ENCODE measurements at places on chromosomes 1 and 21.

DNA sequence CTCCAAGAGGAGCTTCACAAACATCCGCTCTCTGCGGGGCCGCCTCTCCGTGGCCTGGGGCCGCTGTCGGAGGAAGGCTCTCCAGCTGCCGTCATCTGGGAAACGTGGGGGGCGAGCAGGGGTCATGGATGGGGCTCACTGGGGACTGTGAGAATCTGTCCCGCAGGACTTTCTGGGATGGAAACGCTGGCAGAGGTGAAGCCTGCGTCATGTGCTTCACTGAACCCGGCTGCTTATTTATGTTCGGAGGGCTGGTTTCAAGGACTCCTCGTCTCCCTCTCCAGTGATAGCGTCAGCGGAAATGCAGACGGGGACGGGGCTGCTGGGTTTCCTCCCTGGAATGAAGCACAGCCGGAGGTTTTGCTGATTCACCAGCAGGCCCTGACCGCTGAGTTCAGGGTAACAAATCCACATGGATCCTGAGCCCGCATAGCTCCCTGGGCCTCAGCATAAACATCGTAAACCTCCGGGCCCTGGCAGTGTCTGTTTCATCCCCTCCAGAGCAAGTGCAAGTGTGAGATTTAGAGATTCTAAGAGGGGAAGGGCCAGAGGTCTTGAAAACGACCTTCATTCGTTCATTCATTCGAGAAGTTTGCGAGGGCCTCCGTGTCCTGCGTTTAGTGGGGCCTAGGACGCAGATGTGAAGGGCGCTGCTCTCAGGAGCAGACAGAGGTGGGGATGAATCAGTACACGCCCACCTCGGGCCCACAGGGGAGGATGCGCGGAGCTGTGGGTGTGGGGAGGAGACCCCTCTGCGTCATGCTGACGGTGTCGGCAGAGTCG, 7.0 kb upstream of the POFUT2 start:
- DNase-seq, result no peak

DNA sequence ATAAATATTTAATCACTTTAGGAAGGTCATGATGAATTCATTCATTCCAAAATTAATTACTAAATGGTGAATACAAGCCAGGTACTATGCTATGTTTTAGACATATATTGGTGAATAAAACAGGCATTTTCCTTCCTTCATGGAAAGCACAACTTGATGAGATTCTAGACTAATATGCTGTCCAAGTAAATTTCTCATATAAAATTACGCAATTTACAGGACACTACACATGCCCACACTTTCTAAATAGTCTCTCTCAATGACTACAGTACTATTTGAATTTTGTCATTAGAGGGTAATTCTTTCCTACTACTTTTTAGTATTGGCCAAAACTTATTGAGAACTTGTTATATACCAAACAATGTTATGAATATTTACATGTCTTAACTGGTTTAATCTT, 150.6 kb downstream of the CRB1 start:
- DNase-seq, result no peak

- no peak for DNase-seq
Measured at GRCh38 chr1:230717251-230717650, 3.3 kb upstream of the AGT start.

GRCh38 chr1:237684236-237684635, 206.5 kb downstream of the ZP4 start:
- DNase-seq, result no peak
